SK-N-SH (cell line): ENCODE measurements at places on chromosomes 11 and 22.

DNA sequence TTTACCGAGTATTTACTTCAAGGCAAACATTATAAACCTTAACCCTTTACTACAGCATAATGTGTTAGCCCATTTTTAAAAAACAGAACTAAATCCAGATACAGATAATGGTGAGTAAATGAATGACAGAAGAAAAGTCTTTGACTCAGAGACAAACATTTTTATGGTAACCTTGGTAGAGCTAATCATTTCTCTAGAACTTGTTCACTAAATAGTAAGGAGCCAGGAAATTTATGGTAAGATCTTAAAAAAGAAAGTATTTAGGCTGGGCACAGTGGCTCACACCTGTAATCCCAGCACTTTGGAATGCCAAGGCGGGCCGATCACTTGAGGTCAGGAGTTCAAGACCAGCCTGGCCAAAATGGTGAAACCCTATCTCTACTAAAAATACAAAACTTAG lies 11.5 kb upstream of the FUT4 start:
- DNase-seq, result no peak

- no peak for DNase-seq
Measured at GRCh38 chr11:67277231-67277961, 11.1 kb downstream of the GRK2 start.

DNA sequence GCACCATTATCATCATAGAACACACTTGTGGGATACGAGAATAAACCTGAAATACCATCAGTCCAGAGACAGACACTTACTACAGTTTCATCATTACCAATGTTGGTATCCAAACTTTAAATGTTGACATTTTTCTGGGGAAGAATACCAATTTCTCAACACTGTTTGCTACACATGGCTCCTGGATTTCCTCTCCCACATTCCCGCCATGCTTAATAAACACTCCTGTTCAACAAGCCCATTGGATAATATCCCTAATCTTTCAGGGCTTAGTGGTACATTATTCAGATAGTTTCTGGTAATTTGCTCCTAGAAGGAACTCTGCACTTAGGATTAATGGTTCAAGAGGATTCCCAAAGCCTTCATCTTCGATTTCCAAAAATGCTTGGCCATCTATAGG lies 48.2 kb downstream of the CSF2RB start:
- DNase-seq, result no peak

DNA sequence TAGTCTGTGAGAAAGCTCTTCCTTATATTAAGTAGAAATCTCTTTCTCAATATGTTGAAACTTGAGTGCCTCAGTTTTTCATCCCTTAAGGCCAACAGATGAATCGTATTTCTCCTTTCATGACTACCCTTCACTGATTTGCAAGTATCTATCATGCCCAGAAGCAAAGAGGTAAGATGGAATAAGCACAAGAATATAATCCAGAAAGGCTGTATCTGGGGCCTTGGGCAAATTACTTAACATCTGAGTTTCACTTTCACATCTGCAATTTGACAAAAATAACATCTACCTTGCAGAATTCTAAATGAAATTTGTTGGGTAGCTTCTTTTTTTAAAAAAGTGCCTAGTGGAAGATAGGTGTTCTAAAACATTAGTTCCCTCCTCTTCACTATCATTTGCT lies 552.4 kb upstream of the ANO5 start:
- DNase-seq, result no peak

DNA sequence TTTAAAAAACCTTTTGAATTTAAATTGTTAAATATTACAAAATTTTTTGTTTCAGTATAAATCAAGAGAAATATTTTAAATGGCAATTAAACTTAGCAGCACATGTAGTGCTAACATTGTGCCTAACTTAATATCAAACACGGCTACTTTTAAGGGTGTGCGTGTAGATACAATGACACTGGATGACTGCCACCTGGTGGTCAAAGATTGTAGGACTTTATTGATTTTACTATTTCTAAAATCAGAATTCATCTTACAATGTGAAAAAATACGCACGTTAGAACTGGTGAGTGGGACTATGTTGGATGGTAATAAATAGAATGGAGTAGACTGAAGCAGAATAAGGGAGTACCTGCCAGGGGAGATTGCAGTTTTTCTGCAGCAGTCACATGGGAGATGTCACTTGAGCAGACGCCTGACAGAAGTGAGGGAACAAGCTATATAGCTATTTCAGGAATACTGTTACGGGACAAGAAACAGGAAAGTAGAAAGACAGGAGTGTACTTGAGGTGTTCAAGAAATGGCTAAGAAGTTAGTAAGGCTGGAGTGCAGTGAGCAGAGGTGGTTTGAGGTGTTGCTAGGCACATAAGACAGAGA lies 52.9 kb downstream of the UVRAG start:
- peak; percentile 59 for DNase-seq

DNA sequence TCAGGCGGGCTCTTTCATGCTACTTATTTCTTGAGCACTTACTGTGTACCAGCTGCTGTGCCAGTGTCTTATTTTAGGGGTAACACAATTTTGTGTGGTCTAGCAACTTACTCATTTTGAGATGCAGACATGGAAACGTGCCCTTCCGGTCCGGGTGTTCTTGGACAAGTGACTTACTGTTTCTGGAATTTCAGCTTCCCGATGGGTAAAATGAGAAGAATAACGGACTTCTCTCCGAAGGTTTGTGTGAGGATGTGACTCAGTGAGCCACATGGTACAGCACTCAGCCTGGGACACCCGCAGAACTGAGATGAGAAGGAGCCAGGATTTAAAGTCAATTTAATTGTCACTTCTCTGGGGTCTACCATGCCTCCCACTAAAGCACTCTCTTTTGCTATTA lies 114.5 kb upstream of the SYT13 start:
- no peak for DNase-seq

DNA sequence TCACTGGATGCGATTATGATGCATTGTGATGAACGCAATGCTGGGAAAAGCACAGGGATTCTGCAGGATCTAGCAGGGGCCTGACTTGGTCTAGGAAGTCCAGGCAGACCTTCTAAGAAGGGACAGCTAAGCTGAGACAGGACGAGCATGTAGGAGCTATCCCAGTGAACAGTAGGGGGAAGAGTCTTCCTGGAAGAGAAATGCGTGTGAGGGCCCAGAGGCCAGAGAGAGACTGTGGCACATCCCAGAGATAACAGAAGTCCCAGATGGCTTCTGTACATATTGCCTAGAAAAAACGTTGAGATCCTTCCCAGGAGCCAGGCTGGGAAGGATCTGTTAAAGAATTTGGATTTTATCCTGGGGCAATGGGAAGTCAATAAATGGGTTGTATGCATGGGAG lies 24.6 kb downstream of the RCN1 start:
- DNase-seq, result no peak

DNA sequence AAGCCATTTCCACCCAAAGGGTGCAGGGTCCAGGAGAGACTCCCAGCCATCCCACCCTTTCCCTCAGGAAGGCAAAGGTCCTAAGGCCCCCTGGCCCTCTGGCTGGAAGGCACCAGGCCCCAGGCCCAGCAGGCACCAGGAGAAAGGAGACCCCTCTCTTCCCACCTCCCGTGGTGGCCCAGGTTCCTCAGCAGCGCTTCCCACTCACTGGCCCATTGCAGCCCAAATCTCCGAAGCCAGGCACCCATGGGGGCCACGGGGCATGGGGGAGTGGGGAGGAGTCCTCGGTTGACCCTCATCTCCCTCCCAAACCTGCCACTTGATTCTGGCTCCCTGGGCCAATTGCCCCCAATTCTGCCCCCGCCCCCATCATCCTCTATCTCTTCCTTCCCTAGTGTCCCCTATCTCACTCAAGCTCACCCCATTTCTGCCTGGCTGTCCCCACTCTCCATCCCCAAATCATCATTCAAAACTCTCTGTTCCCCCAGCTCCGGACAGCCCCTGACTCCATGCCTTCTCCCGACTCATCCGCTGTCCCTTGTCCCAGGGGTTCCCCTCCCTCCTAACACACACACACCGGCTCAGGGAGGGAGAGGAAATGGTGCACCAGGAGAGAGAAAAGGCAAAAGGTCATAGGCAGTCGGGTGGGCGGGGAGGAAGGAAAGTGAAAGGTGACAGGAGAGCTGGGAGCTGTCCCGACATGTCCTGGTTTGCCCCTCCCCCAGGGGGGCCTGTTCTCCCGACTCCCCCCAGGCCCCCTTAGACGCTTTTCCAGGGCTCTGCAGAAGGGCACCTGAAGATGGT lies 1.2 kb downstream of the LIF start:
- DNase-seq, result no peak

DNA sequence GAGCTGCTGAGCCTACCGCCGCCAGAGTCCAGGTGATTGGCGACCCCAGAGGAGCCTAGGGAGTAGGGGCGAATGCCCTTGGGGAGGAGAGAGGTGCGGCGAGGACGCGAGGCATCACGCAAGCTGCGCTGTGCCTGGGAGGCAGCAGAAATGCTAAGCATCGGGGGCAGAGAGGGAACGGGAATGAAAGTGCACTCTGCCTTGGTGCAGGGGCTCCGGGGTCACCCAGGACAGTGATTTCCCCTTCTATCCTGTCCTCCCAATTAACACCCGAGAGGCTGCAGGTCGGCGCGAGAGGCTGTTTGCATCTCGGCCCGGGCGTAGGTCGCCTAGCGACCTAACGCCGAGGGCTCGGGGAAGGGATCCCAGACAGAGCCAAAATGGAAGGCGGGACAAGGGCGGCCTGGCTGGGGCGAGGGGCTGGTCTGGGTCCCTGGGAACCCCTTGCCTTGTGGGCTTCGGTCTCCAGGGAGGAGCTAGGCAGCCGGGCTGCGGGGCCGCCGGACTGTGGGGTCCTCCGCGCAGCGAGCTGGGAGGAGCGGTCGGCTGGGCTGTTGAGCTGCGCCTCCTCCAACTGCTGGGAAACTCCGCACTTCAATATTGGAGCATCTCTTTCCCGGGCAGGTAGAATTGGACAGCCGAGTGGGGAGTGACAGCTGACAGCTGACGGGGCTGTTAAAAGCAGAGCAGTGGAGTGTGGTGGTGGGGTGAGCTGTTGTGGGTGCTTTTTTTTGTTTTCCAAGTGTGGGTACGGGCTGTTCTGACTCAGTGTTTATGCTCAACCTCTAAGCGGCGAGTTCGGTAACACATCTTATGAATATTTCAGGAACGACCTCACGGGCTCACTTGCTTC lies 657 bp downstream of the ELMOD1 start:
- DNase-seq, result peak; percentile 68

GRCh38 chr11:44011797-44012196 lies 36.0 kb upstream of the ACCSL start:
- no peak for DNase-seq

DNA sequence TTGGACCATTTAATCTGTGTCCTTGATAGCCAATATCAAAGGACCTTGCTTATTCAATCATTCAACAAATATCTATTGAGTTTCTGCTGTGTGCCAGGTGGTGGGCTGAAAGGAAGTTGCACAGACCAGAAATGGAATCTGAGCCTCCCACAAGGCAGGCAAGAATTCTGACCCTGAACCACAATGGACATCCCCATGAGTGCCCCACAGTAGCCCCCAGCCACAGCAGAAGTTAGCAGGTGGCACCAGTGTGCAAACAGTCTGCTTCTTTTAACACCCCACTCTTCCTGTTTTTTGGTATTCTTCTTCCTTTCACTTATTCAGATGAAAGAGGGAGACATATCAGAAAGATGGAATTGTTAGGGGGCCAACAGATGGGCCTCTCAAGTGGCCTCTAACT lies 12.2 kb upstream of the SERPING1 start:
- DNase-seq, result no peak

DNA sequence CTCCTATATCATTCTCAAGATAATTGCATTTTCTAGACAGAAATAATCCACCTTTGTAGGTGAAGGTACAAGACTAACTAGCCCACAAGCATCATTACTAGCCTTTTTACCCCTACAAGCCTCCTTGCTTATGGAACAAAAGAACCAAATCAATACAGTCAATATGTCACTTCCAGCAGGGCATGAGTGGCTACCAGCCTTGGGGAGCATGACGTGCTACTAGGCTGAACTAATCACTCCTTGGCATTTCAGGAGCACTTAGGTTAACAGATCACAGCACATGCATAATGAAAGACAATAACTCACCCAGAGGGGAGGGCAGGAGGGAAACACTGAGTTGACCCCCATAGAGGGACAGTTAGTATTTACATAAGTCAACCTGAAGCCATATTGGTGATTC lies 2.7 kb downstream of the DRD2 start:
- no peak for DNase-seq

DNA sequence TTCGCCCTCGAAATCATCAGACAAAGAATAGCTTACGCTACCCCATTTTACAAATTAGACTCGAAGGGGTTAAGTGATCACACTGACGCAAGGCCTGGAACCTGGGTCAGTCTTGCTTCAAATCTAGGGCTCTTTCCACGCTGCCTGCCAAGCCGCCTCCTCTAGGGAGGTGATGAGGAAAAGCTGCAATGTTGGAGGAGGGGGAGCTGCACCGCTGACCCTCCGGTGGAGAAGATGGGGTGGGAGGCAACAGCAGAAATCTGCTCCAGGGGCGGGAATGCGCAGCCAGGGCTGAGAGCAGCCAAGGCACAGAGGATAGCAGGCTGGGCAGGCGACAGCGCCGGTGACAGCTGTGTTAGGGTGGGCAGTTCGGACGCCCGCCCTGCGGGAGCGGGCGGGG lies 595 bp downstream of the SYVN1 start:
- DNase-seq, result no peak

DNA sequence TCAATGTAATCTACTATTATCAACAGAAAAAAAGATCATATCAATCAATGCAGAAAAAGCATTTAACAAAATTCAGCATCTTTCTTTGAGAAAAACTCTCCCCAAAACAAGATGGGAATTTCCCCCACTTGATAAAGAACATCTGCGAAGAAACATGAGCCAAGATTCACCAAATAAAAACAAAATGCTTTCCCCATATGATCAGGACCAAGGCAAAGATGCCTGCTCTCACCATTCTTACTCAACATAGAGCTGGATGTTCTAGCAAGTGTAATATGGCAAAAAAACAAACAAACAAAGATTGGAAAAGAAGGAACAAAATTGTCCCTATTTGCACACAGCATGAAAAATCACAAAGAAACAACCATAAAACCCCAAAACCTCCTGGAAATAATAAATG lies 23.4 kb downstream of the SHANK2 start:
- no peak for DNase-seq

- DNase-seq, result peak; percentile 50
Measured at GRCh38 chr11:63937713-63938478, 906 bp upstream of the NAA40 start.

- peak; percentile 21 for DNase-seq
Measured at GRCh38 chr11:4071914-4072313, 22.7 kb upstream of the RRM1 start.

DNA sequence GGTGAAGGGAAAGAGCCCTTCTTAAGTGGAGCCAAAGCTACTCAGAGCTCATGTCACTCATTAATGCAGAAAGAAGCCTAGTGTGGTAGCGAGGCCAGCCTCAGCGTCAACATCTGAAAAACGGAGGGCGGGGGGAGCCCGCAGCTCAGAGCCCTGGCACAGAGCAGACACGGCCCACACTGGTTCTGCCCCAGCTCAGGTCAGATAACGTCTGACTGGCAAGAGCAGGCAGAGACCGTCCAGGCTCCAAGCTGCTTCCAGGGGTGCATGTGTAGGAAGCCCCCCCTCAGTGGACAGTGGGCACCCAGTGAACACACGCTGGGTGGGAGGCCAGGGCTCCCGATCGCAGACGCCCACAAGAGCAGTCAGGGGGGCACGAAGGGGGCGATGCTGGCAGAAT lies 100.8 kb downstream of the SHANK2 start:
- DNase-seq, result peak; percentile 52

- no peak for DNase-seq
Measured at GRCh38 chr11:95256321-95256779, 25.3 kb upstream of the SESN3 start.
